Endothelial cell of umbilical vein (primary cell): ENCODE measurements at places on chromosomes 5 and 9. TPM values are rescaled to one million over a fixed set of nuclear protein-coding genes. Genes with fewer than 3 reads are reported as not detected.
A peak's percentile ranks its signal among the peaks of the same experiment; 100 is the strongest.

ATP10B gene
- not detected in 2 replicates for total RNA-seq

GRCh38 chr5:80346055-80346454, 26.3 kb downstream of the SPZ1 start:
- H3K4me1 ChIP-seq = no peaks in the 10 kb centered on the region
- H3K27me3 ChIP-seq = no peaks in the 10 kb centered on the region
- H3K4me3 ChIP-seq = no peak overlapping the region
- no peaks in the 10 kb centered on the region for H3K36me3 ChIP-seq
- DNase-seq = peak; percentile 10

- no peak overlapping the region for H3K27ac ChIP-seq
Measured at GRCh38 chr5:32621256-32621655, 35.9 kb downstream of the SUB1 start.

DNA sequence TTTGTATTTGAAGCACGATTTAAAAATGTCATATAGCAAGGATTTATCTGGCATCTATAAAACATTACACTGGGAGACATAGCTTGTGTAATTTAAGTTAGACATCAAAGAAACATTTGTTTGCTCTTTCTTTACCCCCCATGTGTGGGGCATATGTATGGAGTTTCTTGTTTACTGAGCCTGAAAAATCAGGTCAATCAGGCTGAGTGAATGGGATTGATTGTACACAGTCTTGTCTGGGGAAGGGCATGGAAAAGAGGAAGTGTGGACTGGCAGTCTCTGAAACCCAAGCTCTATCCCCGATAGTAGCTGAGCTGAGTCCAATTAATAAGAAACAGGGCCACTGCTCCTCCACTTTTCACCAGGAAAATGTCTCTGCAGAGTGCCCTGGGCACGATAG, 49.4 kb downstream of the SLC46A2 start:
- DNase-seq = no peak
- H3K4me3 ChIP-seq = no peak overlapping the region
- H3K4me1 ChIP-seq = no peaks in the 10 kb centered on the region
- H3K27ac ChIP-seq = no peak overlapping the region

- H3K4me1 ChIP-seq = peaks cover 45% of the 10 kb centered on the region
- no peak overlapping the region for H3K4me3 ChIP-seq
- H3K27me3 ChIP-seq = no peaks in the 10 kb centered on the region
- no peaks in the 10 kb centered on the region for H3K36me3 ChIP-seq
- no peak for DNase-seq
Measured at GRCh38 chr9:104833696-104834095, 69.8 kb downstream of the NIPSNAP3B start.
